ENCODE measurements at places on chromosomes 2 and 18. TPM values are rescaled to one million over a fixed set of nuclear protein-coding genes. Genes with fewer than 3 reads are reported as not detected.
A peak's percentile ranks its signal among the peaks of the same experiment; 100 is the strongest.

DNA sequence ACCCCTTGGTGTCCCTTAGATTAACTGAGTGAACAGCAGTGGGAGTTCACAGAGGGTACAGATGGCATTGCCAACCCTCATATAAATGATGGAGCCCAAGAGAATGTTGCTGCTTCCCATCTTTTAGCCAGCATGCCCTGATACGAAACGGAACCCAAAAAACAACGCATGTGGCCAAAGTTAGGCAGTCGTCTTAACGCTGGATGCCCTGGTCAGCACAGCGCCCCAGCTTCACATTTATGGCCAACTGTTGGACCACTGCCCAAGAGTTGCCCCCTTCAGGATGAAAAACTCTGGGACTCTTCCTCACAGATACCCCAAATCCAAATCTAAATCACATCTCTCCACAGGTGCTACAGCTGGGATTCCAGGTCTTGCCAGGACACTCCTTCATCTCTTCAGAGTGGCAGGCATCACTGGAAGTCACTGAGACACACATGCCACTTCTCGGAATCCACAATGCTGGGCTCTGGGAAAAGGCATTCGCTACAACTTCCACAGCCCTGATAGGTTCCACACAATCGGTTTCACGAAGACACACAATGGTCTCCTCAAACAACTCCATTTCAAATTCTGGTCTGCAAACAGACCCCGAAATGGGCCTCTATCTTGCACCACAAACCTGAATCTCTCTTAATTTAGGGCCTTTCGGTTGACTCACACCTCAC is 44.6 kb downstream of the LONRF2 start:
- DNase-seq = no peak

DNA sequence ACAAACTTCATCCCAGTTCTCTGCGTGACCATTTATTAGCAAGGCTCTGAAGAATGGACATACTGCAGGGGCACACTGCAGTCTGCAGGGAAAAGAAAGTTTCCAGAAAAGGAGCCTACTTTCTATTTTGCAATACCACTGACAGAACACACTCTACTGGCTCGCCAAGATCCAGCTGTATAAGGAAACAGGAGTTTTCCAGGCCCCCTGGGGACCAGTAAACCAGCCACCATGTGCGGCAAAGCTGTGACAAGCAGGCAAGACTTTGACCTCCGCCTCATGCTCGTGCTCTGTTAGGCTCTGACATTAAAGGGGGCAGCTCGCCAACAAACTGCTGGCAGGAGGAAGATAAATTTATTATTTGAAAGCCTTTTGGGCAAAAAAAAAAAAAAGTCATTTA is 67.3 kb downstream of the CCBE1 start:
- no peak for DNase-seq

DNA sequence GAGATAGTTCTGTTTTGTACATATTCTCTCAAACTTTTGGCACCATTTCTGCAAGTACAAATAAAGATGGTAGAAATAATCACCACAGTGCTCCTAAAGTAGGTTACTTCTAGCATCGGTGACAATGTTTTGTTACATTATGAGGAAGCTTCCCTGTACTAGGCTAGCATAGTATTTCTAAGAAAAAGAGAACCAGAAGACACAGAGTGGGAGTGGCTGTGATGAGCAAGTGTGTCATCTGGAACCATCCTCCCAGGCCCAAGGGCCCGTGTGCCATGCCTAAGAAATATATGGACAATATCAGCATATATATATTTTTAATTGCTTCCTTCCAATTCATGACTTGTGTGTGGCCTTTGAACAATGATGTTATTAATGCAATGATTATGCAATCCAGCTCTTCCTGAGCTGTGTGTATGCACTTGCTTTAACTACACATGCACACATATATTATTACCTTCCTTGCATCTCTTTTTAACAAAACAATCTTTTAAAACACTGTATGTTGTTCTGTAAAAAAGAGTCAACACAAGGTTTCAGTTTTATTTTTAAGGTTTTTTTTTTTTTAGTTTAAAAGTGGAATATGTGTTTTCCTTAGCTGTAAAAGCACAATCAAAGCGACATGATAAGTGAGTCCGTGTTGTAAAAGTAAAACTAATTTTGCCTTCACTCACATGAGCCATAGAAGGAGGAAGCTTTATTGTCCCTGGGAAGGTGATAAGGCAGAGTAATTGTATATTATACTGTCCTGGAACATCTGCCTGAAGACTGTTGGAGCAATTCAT is 303.9 kb downstream of the ZNF407 start:
- no peak for DNase-seq

DNA sequence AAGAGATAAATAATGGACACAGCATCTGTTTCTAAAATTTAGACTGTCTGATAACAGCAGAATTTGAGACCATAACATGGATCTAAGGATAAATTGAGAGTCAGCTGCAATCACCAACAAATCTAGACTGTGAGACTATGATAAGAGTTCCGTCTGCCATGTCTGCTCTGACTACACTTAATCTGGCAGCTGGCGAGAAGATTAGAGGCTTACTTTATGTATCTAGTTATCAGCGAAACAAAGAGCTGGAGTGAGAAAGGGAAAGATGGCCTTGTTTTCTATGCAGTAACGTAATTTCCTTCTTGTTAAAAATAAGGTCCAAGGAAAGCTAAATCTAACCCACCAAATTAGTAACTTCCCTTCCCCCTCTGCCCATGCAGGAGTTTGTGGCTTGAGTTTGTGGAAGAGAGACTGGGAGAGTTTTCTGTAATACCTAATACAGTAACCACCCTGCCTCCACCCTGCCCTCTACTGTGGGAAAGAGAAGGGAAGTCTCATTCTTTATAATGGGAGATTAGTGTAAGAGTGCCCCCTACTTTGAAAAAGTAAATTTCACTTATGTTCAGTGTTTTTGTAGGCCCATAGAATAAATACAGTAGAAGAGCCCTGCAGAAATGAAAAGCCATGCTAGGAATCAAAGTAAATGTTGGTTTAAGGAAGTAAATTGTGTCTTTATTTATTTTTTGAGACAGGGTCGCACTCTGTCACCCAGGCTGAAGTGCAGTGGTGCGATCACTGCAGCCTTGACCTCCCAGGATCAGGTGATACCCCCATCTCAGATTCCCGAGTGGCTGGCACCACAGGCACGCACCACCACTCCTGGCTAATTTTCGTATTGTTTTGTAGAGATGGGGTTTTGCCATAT is 27.5 kb downstream of the EML4 start:
- peak; percentile 52 for DNase-seq

DNA sequence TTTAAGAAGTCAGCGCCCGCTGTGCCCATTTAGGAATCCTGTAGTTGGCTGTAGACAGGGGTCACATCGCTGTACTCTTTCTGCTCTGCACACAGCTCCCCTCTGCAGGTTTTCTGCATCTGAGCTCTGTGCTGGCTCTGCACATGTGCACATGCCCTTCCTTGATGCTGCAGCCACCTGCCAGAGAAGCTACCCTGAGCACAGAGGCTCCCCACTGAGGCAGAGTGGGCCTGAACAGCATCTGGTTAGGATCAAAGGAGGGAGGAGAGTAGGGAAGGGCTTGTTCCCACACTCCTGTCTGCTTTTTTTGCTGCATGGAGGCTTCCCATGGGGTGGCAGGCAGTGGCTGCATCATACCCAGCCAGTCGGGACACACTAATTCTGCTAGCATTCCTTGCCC is 238.9 kb downstream of the FHOD3 start:
- no peak for DNase-seq

DNA sequence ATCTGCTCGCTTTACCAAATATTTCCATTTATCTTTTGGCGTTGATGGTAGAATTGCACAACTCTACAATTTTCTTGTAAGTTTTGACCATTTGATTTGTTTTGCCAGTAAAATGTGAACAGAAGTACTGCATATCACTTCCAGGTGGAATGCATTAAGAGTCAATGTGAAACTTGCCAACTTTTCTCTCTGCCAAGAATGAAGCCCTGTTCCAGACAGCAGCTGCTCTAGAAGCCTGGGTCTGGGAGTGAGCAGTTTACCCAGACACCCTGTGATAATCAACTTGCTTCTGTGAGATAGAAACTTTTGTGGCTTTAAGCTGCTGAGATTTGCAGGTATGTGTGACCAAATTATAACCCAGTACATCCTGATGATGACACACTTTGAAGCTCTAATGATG is 115.9 kb upstream of the SYT4 start:
- DNase-seq = no peak

GRCh38 chr18:48946329-48946835 is 4.4 kb downstream of the SMAD7 start:
- peak; percentile 43 for DNase-seq

- no peak for DNase-seq
These were observed 225.7 kb downstream of the EPHA4 start for GRCh38 chr2:221346411-221346810.

DNA sequence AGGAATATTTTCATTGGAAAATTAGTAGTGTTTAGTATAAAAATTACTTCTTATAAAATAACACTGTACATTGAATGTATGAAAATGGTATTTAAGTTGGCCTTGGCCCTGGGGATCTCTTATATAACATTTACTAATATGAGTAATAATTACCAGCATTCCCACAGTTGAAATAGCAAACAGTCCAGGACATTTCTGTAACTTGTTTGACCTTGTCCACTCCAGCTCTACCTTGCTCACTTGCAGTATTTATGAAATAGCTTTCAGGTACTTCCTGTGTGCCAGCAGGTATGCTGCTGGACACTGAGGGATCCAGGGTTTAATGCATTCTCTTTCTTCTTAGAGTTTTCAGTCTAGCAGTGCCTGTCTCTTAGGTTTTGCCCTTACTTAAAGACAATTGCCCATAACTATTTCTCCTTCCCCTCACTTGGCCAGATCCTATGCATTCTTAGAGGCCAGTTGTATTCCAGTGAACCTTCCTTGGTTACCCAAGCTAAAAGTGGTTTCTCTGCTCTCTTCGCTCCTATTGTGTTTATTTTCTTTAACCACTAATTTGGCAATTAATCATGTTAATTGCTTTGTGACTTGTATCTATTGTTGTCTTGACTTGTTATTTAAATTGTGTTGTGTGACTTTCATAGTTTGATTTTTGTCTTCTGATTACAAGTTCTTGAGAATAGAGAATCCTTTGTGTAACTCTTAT is 25.9 kb downstream of the BABAM2 start:
- DNase-seq = no peak

DNA sequence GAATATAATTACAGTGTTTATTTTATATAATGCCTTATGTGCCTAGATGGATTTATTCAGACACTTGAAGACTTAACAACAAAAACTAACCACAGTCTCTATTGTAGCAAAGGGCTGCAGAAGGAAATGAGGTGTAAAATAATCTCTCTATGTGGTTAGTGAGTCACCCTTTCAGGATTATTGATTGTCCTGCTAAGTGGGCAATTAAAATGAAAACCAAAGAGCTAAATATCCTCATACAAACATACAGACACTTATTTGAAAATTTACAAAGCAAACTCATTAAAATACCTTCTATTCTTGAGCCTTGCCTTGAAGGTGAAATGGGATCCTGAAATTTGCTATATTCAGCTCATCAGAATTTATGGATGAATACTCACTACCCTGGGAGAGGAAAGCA is 27.7 kb upstream of the DCC start:
- no peak for DNase-seq

GRCh38 chr2:27320958-27321543 is 1.8 kb downstream of the MPV17 start:
- DNase-seq = peak; percentile 98

GRCh38 chr2:128548461-128548891 is 229.8 kb upstream of the HS6ST1 start:
- DNase-seq = no peak

The MOCOS gene
- 0.34 TPM for total RNA-seq

The CELF4 gene
- not detected for total RNA-seq

The HS6ST1 gene
- total RNA-seq = 27.1 TPM

The RAB27B gene
- total RNA-seq = under 0.01 TPM

The ABCA12 gene
- under 0.01 TPM for total RNA-seq

The LHCGR gene
- not detected for total RNA-seq

The CRYBA2 gene
- total RNA-seq = not detected

The MYO7B gene
- not detected for total RNA-seq
